ENCODE measurements at places on chromosomes 3 and 15. TPM values are rescaled to one million over a fixed set of nuclear protein-coding genes. Genes with fewer than 3 reads are reported as not detected.

Gene NR1I2
- 0.08 TPM for total RNA-seq

- DNase-seq, result no peak
These were observed 27.2 kb downstream of the CRTAP start for GRCh38 chr3:33141006-33141405.

Gene XIRP1
- 1,123 TPM for total RNA-seq

GRCh38 chr15:89627256-89627970 is 27.9 kb downstream of the KIF7 start:
- no peak for DNase-seq

Gene TNFAIP8L3
- 4.8 TPM for total RNA-seq

Gene TRIM42
- total RNA-seq, result not detected

Gene RTP4
- total RNA-seq, result 0.94 TPM

Gene NR2E3
- total RNA-seq, result not detected
